ENCODE measurements at places on chromosomes 4 and X.

- no peak for DNase-seq
Measured at GRCh38 chr4:19924761-19925160, 326.9 kb upstream of the SLIT2 start.

DNA sequence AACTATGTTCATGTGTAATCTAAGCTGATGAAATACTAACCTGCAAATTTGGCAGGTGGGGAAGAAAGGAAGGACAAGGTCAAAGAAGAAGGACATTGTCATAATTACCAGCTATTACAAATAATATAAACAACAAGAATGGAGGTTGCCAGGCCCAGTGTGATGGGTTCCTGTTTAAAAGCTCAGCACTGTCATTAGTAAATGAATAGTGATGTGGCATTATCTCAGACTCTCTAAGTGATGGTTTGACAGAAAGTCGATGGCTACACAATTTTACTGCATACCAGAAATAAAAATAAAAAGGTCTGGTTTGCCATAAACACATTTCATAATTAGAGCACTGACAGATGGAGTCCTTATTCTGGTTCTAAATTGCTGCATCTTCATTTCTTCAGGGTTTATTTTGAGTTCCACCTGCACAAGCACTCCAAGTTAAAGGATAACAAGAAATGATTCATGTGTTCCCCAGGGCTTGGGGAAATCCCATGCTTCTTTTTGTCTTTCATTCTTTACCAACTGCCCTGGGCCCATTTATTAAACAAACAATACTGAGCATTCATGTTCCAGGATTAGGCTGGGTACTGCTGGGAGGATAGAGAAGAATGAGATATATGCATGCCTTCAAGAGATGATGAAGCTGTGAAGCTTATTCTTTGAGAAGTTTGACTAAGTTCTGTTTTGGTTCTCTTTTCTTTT, 367.8 kb upstream of the RASGEF1B start:
- DNase-seq: no peak

GRCh38 chr4:74206088-74206825, 48.3 kb downstream of the MTHFD2L start:
- DNase-seq: no peak

- DNase-seq: no peak
Measured at GRCh38 chr4:159503236-159504008, 400.5 kb downstream of the RAPGEF2 start.

Data from hematopoietic multipotent progenitor cell treated with erythropoietin and hydrocortisone succinate and interleukin-3 and kit ligand, for 15 days (in vitro differentiated cells).